ENCODE measurements at places on chromosomes 1 and 21. TPM values are rescaled to one million over a fixed set of nuclear protein-coding genes. Genes with fewer than 3 reads are reported as not detected.

GRCh38 chr1:204746838-204747442, 61.4 kb upstream of the LRRN2 start:
- no peaks in the 10 kb centered on the region for H3K27me3 ChIP-seq
- H3K4me3 ChIP-seq: no peak overlapping the region
- H3K36me3 ChIP-seq: no peaks in the 10 kb centered on the region
- no peaks in the 10 kb centered on the region for H3K4me1 ChIP-seq
- no peak for DNase-seq

GRCh38 chr1:109814223-109814622, 50.5 kb upstream of the EPS8L3 start:
- H3K36me3 ChIP-seq: no peaks in the 10 kb centered on the region

- no peak overlapping the region for H3K4me3 ChIP-seq
- DNase-seq: no peak
- peaks cover 24% of the 10 kb centered on the region for H3K4me1 ChIP-seq
- H3K36me3 ChIP-seq: no peaks in the 10 kb centered on the region
- no peaks in the 10 kb centered on the region for H3K27me3 ChIP-seq
- H3K27ac ChIP-seq: no peak overlapping the region
Observed at GRCh38 chr1:51524817-51525216, 5.8 kb upstream of the EPS15 start.

DNA sequence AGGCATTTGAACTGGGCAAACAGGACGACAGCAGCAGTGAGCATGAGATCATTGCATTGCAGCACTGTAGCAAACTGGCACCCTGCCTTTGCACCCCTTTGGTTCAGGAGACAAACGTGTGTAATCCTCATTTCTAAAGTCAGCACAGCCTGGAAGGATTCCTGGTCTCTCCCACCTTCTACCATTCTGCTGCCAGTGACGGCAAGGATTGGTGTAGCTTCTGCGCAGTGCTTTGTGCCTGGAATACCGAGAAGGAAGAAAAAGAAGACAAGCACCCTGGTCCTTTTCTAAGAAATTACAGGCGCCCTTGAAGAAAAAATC, 805.3 kb downstream of the USP25 start:
- H3K27me3 ChIP-seq: no peaks in the 10 kb centered on the region
- H3K4me3 ChIP-seq: no peak overlapping the region
- H3K4me1 ChIP-seq: no peaks in the 10 kb centered on the region
- no peak for DNase-seq
- H3K27ac ChIP-seq: no peak overlapping the region

FCRL1 gene
- polyA plus RNA-seq: 72.0 TPM

DNA sequence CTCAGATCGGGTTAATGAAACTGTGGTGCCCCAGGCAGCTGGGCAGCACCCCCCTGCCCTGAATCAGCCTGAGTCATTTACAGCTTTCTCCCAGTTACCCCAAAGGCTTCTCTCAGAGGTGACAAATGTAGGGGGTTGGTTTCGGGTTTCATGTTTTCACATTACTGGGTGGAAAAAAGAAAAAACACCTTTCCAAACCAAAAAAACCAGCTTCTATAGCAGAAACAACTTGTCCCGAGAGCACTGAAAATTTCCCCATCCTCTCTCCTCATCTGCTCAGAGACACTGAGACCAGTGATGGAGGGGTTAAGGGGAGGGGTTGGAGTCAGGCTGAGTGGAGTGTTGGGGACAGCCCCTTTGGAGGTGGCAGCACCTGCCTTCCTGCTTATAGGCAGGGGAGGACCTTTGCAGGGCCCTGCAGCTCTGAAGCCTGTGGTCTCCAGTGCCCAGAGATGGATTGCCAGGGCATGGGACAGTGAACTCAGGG, 15.6 kb downstream of the UTP11 start:
- peaks cover 23% of the 10 kb centered on the region for H3K4me1 ChIP-seq
- no peak for DNase-seq
- H3K36me3 ChIP-seq: peaks cover 27% of the 10 kb centered on the region
- peaks cover 4% of the 10 kb centered on the region for H3K27me3 ChIP-seq
- H3K27ac ChIP-seq: no peak overlapping the region

GRCh38 chr1:87404296-87404695, 75.6 kb downstream of the LMO4 start:
- no peak for DNase-seq
- H3K27ac ChIP-seq: no peak overlapping the region
- H3K4me3 ChIP-seq: no peak overlapping the region
- no peaks in the 10 kb centered on the region for H3K36me3 ChIP-seq
- H3K27me3 ChIP-seq: no peaks in the 10 kb centered on the region

- H3K36me3 ChIP-seq: no peaks in the 10 kb centered on the region
- peaks cover 13% of the 10 kb centered on the region for H3K4me1 ChIP-seq
- no peak overlapping the region for H3K27ac ChIP-seq
- no peak for DNase-seq
- peaks cover 6% of the 10 kb centered on the region for H3K27me3 ChIP-seq
Observed at GRCh38 chr1:203264052-203264501, 34.6 kb upstream of the CHIT1 start.

DNA sequence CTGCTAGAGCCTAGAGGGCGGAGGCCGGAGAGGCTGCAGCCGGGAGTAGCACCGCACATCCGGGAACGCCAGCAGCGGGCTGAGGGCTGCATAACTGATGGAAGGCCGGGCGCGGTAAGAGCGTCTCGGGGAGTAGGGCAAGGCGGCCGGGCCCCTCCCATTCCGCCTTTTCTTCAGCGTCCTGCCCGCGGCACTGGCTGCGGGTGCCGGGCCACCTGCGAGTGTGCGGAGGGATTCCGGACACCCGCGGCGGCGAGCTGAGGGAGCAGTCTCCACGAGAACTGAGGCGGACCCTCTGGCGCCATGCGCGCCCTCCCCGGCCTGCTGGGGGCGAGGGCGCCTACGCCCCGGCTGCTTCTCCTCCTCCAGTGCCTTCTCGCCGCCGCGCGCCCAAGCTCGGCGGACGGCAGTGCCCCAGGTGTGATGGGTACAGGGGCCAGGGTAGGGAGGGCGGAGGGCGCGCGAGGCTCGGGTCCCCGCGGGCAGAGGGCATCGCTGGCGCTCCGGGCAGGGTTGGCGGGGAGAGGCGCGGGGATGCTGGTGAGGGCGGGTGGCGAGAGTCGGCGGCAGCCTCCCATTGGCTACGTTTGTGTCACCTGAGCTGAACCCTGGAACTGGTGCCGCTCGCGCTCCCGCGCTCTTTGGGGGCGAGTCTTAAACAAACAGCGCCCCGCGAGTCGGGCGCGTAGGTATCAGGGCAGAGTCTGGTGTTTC, 334.4 kb downstream of the SRGAP2C start:
- H3K27me3 ChIP-seq: peaks cover 7% of the 10 kb centered on the region
- no peaks in the 10 kb centered on the region for H3K36me3 ChIP-seq
- peak overlapping the region; percentile 61 for H3K4me3 ChIP-seq
- DNase-seq: peak; percentile 96
- peak overlapping the region; percentile 90 for H3K27ac ChIP-seq

DNAJC28 gene
- polyA plus RNA-seq: 0.86 TPM

DNA sequence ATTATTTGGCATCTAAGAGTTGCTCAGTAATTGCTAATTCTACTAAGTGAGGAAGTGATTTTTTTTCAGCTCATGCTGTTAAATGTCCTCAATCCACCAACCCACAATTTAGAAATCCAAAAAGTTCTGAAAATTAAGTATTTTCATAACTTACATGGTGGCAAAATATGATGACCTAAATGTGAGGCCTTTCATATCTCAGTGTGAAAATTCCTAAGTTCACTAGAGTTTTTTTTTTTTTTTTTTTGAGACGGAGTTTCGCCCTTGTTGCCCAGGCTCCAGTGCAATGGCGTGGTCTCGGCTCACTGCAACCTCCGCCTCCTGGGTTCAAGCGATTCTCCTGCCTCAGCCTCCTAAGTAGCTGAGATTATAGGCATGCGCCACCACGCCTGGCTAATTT, 5.6 kb downstream of the NUCKS1 start:
- H3K36me3 ChIP-seq: peaks cover 10% of the 10 kb centered on the region
- DNase-seq: no peak
- no peaks in the 10 kb centered on the region for H3K27me3 ChIP-seq
- H3K4me1 ChIP-seq: peaks cover 54% of the 10 kb centered on the region
- H3K4me3 ChIP-seq: no peak overlapping the region

FCRLB gene
- polyA plus RNA-seq: 2.5 TPM

- H3K4me1 ChIP-seq: no peaks in the 10 kb centered on the region
- H3K4me3 ChIP-seq: no peak overlapping the region
- no peaks in the 10 kb centered on the region for H3K27me3 ChIP-seq
- no peaks in the 10 kb centered on the region for H3K36me3 ChIP-seq
Observed at GRCh38 chr1:10818262-10819197, 22.1 kb upstream of the CASZ1 start.

ADAMTSL4 gene
- polyA plus RNA-seq: 9.4 TPM

GRCh38 chr1:115462566-115463076, 124.6 kb upstream of the NGF start:
- no peaks in the 10 kb centered on the region for H3K36me3 ChIP-seq
- no peak overlapping the region for H3K27ac ChIP-seq
- DNase-seq: no peak
- no peak overlapping the region for H3K4me3 ChIP-seq

DNA sequence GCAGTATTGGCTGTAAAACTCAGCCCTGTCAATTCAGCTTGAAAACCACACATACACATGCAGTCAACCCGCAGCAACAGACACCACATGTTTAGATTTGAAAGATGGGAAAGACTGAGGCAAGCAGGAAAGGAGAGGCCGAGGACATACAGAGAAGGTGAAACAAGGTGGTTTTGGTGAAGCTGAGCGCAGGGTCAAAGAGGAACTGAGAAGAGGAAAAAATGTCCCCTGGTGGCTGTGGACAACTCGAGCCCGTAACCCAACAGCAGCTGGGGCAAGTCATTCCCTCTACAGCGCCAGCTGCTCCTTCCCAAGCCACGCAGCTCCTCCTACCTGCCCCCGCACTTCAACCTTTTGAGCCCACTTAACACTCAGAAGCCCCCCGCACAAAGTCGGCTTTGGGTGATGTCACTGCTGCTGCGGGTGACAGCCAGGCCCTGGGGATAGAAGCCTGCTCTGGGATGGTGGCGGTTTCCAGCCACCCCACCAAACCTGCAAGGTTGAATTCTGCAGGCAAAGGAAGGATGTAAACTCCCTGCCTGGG, 63.0 kb downstream of the KCNN3 start:
- H3K4me3 ChIP-seq: no peak overlapping the region
- no peaks in the 10 kb centered on the region for H3K27me3 ChIP-seq
- H3K36me3 ChIP-seq: no peaks in the 10 kb centered on the region

OR2T33 gene
- not detected for polyA plus RNA-seq

CA6 gene
- 0.11 TPM for polyA plus RNA-seq

DNA sequence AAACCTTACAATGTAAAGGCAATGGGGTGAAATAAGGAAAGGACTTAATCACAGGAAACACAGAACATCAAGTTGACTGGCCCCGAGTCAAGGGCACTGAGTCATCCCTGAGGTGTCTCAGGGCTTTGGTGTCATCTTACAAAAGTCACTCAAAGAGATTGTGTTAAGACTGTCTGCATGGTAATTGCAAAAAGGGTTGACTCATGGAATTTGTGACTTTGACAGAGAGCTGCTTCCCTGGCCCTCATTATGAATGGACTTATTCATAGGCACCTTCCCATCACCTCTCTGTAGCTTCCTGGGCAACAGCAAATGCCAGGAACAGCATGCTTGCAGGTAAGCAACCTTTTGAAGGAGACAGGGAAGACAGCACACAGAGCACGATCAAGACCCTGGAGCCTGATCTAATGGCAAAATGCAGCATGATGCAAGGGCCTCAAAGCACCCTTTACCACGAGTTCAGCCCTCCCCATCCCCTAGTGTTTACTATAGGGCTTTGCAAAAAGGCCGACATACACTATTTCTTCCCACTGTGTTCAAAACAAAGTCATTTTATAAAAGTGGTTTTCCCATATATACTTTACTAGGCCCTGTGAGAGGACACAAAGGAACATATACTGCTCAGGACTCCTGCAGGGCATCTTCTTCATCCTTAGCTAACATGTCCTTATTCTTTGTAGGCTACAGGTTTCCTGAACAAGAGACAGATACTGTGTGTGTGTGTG, 17.1 kb downstream of the ZP4 start:
- no peaks in the 10 kb centered on the region for H3K27me3 ChIP-seq
- no peaks in the 10 kb centered on the region for H3K4me1 ChIP-seq
- DNase-seq: no peak

MAB21L3 gene
- 0.07 TPM for polyA plus RNA-seq

C1orf94 gene
- not detected for polyA plus RNA-seq

WNT3A gene
- polyA plus RNA-seq: not detected

DNA sequence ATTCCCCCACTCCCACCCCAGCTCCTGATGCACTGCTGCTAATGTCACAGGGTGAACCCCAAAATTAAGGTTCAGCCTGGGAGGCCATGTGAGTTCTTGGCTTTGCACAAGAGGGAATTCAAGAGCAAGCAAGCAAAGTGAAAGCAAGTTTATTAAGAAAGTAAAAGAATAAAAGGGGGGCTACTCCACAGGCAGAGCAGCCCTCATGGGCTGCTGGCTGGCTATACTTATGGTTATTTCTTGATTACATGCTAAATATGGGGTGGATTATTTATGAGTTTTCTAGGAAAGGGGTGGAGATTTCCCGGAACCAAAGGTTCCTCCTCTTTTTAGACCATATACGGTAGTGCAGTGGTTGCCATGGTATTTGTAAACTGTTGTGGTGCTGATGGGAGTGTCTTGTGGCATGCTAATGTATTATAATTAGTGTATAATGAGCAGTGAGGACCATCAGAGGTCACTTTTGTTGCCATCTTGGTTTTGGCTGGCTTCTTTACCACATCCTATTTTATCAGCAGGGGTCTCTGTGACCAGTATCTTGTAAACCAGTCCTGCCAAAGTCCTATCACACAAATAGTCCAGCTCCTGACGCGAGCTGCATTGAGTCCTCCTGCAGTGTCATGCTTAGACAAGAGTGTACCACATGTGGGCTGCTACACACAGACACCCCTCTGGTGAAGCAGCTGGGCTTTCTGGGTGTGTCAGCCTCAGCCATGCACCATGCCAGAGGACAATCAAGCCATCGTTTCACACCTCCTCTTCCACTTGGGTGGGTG, 46.4 kb upstream of the CSF1 start:
- peak overlapping the region; percentile 41 for H3K27ac ChIP-seq
- H3K36me3 ChIP-seq: no peaks in the 10 kb centered on the region
- H3K27me3 ChIP-seq: no peaks in the 10 kb centered on the region

CASZ1 gene
- 3.9 TPM for polyA plus RNA-seq

CNR2 gene
- polyA plus RNA-seq: 18.2 TPM

GBP6 gene
- 0.26 TPM for polyA plus RNA-seq

DNA sequence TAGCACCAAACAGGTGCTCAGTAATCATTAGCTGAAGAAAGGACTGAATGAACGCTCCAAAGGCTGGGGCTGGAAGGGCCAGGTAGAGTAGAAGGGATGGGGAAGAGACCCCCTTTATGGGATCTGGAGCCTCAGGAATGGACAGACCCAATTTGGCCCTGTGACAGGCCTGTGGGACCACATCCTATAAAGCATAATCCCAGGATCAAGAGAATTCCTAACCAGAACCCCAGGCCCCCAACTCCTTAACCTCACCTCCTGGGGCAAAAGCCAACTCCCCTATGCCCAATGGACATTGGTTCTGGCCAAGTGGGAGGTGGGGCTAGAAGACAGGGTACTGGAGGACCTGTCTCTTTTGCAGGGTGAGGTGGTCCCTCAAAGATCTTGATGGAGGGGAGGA, 9.2 kb downstream of the HPCAL4 start:
- peaks cover 52% of the 10 kb centered on the region for H3K27me3 ChIP-seq
- no peak overlapping the region for H3K4me3 ChIP-seq
- no peak overlapping the region for H3K27ac ChIP-seq
- peaks cover 12% of the 10 kb centered on the region for H3K4me1 ChIP-seq
- no peaks in the 10 kb centered on the region for H3K36me3 ChIP-seq
